Esophagus squamous epithelium (tissue), 5 donors: ENCODE measurements at places on chromosomes 5 and 9.

- DNase-seq: no peak
These were observed 81.4 kb downstream of the NSUN2 start for GRCh38 chr5:6551287-6551954.

- DNase-seq: no peak
These were observed 72.4 kb upstream of the NTRK2 start for GRCh38 chr9:84597131-84597530.

GRCh38 chr5:2001300-2001699 is 118.6 kb upstream of the IRX4 start:
- DNase-seq: no peak

- DNase-seq: no peak
These were observed 94.3 kb upstream of the IL7R start for GRCh38 chr5:35762368-35762767.

DNA sequence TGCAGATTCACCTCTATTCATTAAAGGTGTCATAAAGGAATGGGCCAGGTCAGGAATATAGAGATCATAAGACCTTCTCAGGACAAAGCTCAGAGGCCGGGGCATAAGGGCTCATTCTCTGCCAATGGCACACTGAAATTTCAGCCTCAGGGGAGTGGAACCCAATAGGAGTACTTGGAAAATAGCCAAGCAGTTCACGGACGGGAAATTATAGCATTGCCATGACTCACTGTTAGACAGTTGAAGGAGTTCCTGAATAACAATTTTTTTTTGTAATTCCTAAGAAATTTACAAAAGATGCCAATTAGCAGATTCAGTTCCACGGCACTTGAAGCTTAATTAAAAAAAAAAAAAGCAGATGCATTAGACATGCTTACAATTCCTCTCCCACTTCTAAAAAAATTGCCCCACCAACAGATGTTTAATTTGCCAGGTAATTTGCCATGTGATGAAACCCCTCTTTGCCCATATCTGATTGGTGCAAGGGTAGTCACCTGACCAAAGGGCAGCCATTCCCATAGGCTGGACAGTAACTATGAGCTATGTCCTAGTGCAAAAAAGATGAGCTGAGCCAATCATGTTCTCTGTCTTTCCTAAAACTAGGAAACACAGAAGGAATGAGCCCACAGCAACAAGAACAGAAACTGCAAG is 58.6 kb downstream of the PTCD2 start:
- DNase-seq: no peak

GRCh38 chr5:1634337-1634661 is 110.5 kb upstream of the LPCAT1 start:
- no peak for DNase-seq

- no peak for DNase-seq
These were observed 124.8 kb upstream of the SLC1A3 start for GRCh38 chr5:36481454-36482120.

- DNase-seq: no peak
These were observed 39.6 kb downstream of the HABP4 start for GRCh38 chr9:96489482-96489979.

- no peak for DNase-seq
These were observed 53.1 kb upstream of the S1PR3 start for GRCh38 chr9:88938189-88938588.

GRCh38 chr5:132176987-132177386 is 50.7 kb downstream of the P4HA2 start:
- no peak for DNase-seq

DNA sequence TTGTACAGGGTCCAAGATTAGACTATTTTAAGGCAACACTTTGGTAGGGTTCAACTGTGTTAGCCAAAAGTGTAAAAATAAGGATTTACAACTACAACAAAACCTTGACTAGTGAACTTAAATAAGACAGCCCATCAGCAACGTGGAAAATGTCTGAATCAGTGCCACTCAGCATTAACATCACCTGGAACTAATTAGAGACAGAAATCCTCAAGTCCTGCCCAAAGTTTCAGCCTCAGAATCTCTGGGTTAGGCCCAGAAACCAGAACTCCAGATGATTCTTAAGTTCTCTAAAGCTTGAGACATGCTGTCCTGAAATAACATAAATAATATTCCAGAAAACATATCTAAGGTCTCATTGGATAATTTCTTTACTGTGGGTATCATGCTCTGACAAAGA is 118.6 kb downstream of the SEMA6A start:
- DNase-seq: no peak

DNA sequence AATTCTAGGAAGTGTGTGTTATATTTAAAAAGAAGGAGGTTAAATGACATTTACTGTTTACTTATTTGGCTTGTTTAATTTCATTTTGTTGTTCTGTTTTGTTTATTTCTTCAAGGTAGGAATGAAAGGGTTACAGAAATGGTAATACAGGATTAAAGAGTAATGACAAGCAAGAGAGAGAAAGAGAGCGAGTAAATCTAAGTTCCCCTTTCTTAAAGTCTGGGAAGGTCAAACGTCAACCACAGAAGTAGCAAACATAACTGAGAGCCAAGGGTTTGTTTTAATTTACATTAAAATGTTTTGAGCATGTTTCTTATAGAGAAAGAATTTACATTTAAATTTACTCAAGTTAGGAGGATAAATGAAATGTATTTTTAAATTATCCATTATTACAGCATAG is 18.7 kb downstream of the HCN1 start:
- DNase-seq: no peak

GRCh38 chr9:114850871-114851270 is 45.0 kb upstream of the TNFSF15 start:
- no peak for DNase-seq

DNA sequence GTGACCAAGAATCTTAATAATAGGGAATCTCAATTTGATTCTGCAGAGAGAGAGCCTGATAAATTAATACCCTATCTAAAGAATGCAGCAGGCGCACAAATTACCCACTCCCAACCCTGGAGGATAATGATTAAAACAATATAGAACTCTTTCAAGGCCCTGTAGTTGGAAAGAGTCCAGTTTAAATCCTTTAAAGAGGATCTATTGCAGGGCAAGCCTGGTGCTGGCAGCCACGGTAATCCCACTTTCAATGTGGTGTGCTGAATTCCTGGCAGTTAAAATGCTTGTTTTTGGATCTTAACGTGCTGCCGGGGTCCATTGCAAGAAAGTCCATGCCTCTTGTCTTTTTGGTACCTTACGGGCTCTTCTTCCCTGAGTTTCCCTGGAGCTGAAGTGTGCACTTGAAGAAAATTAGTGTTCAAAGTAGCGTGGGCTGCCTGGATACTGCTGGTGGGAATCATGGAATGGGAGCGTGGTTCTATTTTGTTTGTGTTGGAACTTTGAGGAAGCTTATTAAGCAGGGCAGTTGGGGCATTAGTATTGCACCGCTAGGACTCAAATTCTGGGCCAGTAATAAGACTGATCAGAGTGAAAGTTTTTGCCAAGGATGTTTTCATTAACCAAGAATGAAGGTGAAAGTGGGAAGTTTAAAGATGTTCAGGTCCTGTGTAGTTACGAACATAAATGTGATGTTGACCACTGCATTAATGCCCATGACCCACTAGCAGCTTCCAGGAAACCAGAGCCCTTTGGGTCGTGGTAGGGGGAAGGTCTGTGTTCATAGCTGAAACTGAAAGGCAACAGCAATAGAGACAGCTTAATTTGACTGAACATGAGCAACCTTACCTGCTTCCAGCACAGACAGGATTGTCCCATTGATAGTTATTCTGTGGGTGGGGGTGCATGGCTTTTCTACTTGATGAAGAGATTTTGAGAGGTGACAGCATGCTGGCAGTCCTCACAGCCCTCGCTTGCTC is 20.8 kb downstream of the MARCHF6 start:
- no peak for DNase-seq

- DNase-seq: no peak
These were observed 60.5 kb downstream of the SYK start for GRCh38 chr9:90861826-90862740.

- no peak for DNase-seq
These were observed 9.7 kb downstream of the LRRC14B start for GRCh38 chr5:200985-201384.

DNA sequence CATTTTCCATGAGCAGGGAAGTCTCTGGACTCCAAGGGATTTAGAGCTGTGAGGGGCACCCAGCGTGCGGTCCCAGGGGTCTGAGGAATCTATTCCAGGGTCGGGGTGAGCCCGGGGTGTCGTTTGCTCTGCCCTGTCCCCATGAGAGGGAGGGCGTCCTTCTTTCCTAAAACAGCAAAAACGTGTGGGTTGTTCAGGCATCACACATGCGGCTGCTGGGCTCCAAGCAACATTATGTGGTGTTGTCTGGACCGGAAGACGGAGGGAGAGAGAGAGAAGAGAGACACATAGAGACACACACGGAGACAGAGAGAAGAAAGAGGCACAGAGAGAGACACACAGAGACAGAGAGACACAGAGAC is 42.7 kb upstream of the COL5A1 start:
- no peak for DNase-seq

DNA sequence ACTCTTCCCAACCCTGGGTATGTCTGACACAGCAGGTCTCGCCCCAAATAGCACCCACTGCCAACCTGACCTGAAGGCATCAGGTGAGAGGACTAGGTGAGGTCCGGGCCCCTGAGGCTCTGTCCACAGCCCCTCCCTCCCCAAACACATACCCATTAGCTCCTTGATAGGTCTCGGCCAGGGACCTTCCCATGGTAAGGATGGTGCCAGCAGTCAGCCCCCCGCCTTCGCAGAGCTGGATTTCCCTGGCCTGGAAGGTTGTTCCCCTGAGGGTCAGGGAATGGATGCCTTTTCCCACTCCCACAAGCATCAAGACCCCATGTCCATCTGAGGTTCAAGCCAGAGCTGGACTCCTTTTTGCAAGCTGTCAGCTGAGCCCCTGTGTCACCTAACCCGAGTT is 2.7 kb downstream of the ENHO start:
- no peak for DNase-seq

DNA sequence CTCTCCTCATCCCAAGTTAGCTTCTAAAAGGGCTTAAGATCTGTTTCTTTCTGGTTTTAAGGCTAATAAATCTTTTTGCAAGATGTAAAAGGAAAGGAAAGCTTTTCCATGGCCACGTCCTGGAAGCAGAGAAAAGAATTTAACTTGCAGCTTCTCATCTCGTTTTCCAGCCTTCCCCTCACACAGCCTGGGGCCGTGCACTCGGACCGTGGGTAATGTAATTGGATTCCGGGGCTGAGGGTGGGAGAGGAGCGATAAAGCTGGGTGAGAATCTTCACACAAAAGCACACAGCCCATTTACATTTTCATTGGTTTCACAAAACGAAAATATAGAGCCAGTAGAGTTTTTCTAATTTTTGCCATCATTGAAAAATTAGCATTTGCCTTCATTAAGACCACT is 91.2 kb downstream of the IRX2 start:
- no peak for DNase-seq

DNA sequence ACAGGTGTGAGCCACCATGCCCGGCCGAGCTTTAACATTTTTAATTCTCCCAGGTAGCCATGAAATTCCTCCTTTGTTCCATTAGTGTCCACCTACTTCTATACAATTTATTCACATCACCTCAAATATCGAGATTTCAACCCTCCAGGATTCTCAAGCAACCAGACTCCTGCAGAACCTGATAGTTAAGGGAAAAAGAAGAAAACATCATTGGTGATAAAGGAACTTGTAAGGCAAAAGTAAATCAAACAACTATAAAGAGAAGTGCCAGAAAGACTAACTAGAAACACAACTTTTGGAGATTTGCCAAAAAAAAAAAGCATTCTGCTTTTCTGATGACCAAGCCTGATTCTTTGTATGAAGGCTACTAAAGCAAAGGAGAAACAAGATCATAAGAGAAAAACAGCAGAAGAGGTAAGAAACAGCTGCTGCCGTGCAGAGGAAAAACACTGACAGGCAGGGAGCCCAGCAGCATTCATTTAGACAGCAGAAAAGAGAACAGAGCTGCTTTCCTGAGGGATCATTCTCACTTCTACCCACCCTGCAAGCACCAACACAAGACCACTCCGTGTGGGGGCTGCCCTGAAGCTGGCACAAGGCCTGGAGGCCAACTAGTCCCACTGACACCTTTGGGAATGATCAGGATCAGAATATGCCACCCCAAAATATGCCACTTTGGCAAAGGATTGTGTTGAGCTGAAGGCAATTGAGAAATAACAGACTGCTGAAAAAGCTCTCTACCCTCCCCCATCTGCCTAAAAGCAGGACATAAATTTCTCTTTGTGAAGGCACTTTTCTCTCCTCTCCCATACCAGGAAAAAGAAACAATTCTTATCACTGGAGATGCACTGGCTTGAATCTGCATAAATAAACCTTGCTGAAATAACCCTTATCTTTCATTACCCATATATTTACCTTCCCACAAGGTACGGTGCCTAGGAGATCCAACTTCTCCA is 75.1 kb downstream of the ALDH7A1 start:
- no peak for DNase-seq

- DNase-seq: no peak
These were observed 41.6 kb upstream of the LCP2 start for GRCh38 chr5:170338933-170339779.

- DNase-seq: no peak
These were observed 504 bp upstream of the OTP start for GRCh38 chr5:77638763-77639671.

GRCh38 chr5:82815871-82816270 is 261.3 kb downstream of the TMEM167A start:
- no peak for DNase-seq

DNA sequence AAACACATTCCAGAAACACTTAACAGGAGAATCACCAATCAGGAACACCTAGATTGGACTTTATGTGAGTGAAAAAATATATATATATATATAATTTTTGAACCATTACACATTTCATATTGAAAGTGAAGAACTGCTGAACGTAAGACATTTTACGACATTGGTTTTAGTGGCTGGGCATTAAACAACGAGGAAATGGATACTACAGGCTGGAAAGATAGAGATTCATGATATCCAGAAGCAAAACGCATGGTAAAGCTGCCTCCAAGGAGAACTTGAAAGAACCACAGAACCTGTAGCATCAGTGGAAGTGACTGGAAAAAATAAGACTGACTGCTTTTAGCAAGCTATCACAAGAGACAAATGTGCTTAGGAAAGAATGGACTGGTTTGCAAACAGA is 13.2 kb upstream of the NDUFS4 start:
- DNase-seq: no peak

DNA sequence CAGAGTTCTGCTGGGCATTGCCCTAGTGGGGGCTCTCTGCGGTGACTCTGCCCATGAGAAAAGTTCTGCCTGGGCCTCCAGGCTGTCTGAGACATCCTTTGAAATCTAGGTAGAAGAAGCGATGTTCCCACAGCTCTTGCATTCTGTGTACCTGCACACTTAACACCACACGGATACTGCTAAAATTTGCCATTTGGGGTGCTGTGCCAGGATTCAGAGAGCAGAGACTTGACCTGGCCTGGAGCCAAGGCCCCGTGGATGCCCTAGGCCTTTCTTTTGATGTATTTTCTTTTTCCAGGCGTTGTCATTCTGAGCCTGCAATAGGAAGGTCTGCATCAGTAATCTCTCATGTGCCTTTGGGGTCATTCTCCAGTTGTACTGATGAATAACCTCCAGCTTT is 89.3 kb upstream of the IL12B start:
- no peak for DNase-seq
